Pulmonary artery endothelial cell (primary cell): ENCODE measurements at places on chromosomes 7 and 10. TPM values are rescaled to one million over a fixed set of nuclear protein-coding genes. Genes with fewer than 3 reads are reported as not detected.

GRCh38 chr10:22999942-23000341 lies 72.1 kb downstream of the ARMC3 start:
- no peak for DNase-seq

DNA sequence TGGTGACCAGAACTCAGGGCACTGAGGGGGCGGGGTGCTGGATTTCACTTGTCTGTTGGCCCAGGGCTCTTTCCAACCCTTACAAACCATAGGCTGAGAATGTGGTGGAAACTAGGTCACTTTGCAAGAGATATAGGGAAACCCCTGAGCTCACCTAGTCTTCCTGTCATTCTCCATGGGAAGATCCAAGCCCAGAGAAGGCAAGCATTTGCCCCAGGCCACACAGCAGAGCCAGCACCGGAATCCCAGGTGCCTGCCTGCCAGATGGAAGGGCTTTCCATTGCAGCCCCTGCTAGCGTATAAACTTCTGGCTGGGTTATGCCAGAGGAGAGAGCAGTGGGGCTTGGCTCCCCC lies 427 bp downstream of the PYROXD2 start:
- DNase-seq = no peak

DNA sequence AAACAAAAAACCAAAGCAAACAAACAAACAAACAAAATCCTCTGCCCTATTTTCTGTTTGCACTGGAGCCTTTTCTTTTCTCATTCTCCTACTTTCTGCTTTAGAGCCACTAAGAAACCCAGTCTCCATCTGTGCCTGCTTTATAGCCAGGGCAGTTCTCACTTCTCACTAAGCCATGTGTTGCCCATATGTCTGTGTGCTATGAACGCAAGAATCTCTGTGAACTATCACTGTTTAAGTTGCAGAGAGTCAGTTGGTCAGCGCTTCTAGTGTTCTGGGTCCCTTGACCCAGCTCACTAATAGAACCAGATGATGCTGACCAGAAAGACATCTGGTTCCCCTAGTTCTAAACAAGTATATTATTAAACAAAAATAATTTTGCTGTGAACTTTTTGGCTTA lies 81.4 kb downstream of the FAM185A start:
- no peak for DNase-seq

DNA sequence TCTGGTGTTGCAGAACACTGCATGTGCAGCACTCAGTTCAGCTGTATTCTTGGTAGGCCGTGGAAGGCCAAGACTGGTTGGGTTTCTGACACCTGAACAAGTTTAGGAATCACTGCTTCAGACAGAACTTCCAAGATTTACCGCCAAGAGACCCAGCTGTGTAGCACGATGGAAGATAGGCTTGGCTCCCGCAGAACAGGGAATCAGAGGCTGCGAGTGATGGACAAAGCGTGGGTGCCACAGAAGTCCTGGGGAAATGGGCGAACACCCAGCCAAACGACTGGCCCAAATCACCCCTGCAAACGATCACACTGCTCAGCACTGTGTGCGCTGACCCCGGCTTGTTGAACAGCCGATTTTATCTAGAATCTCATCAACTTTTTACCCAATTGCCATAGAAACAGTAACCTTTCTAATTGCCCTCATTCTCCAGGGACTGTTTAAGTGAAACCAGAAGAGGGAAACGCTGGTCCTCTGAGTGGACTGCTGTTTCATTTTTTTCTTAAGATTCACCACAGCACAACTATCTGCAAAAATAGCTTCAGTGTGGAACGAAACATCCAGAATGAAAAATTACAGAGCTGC lies 17.9 kb downstream of the ZFAND2A start:
- no peak for DNase-seq

The LLCFC1 gene
- total RNA-seq = not detected in 2 replicates

The WDR91 gene
- 3.2 and 8.7 TPM in 2 replicates for total RNA-seq

DNA sequence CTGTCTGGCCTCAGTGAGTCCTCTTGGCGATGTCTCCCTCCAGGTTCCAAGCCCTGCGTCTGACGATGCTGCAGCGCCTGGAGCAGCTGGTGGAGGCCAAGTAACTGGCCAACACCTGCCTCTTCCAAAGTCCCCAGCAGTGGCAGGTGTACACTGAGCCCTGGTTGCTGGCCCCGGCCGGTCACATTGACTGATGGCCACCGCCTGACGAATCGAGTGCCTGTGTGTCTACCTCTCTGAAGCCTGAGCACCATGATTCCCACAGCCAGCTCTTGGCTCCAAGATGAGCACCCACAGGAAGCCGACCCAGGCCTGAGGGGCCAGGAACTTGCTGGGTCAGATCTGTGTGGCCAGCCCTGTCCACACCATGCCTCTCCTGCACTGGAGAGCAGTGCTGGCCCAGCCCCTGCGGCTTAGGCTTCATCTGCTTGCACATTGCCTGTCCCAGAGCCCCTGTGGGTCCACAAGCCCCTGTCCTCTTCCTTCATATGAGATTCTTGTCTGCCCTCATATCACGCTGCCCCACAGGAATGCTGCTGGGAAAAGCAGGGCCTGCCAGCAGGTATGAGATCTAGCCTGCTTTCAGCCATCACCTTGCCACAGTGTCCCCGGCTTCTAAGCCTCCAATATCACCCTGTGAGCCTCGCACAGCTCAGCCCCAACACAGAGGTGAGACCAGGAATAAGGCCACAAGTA lies 7.3 kb upstream of the ZNF22 start:
- DNase-seq = no peak

The SLC29A4 gene
- total RNA-seq = 1.7 and 2.7 TPM in 2 replicates

The NEUROD6 gene
- not detected in 2 replicates for total RNA-seq

- DNase-seq = no peak
Measured at GRCh38 chr7:45066409-45066808, 22.4 kb downstream of the NACAD start.

GRCh38 chr7:47594406-47594805 lies 12.5 kb upstream of the TNS3 start:
- no peak for DNase-seq

DNA sequence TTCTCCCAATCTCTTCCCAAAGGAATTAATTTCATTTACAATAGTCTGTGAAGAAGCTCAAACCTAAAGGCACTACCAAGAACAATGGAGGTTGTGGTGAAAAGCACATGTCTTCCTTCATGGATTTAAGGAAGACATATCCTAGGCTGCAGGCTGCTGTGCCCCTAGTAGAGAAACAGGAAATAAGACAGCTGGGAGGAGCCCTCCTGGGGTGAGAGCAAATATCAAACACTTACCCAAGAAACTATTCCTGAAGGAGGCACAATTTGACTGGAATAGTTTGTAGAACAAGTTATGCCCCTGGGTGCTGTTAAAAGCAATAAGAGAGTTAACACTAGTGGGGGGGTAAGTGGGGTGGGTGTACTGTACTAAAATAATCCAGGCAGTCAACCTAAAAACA lies 30.1 kb downstream of the PDZD8 start:
- no peak for DNase-seq

- DNase-seq = no peak
Measured at GRCh38 chr10:102645388-102645740, 1.1 kb downstream of the TRIM8 start.

GRCh38 chr10:69516316-69516715 lies 56.9 kb downstream of the NEUROG3 start:
- DNase-seq = no peak

The ABCB1 gene
- total RNA-seq = 5.1 and 5.4 TPM in 2 replicates

DNA sequence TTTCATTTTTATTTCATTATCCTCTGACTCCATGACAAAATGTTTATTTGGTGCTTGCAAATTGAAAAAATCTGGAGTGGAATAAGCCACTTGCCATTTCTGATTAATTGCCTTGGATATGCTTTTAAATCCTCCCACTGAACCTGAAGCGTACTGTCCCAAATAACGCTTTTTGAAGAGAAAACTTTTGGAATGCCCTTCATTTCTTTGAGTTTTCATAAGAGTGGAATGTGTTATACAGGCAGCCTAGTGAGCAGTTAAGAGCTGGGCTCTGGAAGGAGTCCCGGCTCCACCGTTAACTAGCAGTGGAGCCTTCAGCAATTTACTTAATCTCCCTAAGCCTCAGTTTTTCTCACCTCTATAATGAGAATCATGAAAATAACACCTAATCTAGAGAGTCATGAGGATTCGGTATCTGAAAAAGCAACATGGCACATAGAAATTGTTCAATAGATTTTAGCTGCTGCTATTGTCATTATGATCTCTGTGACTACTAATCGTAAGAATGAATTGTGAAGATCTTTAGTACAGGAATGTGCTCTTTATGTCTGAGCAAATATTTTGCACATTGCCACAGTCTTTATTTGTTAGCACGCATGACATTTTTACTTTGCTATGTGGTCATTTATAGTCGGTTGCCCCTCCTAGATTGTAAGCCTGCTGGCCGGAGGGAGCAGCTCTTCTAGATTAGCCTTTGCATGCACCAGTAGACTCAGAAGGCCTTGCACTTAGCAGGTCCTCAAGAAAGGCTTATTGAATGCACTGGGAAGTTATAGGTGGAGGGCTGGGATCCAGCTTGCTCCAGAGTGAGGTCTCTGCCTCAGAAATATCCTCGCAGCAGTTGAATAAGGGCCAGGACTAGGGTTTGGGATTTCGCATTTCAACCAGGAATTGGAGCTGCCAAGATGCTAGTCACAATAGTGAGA lies 59.4 kb downstream of the PLCE1 start:
- DNase-seq = no peak

The POM121C gene
- 5.1 and 7.9 TPM in 2 replicates for total RNA-seq

The ITGA8 gene
- under 0.01 TPM in 1 of 2 replicates, not detected in the other for total RNA-seq

DNA sequence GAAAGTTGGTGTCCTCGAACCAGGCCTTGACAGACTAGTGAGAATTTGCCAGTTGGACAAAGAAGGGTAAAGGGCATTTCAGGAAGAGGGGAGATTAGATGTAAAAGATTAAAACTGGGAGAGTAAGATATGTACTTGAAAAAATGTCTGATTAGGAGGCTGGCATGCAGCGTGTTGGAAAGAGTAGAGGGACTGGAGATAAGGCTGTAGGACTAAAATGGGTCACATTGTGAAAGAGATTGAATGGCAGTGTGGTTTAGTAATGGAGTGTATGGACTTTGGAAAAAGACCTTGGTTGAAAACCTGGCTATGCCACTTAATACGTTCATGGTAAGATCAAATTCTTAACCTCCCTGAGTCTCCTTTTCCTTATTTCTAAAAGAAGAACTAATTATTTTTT lies 14.1 kb downstream of the CREM start:
- no peak for DNase-seq

DNA sequence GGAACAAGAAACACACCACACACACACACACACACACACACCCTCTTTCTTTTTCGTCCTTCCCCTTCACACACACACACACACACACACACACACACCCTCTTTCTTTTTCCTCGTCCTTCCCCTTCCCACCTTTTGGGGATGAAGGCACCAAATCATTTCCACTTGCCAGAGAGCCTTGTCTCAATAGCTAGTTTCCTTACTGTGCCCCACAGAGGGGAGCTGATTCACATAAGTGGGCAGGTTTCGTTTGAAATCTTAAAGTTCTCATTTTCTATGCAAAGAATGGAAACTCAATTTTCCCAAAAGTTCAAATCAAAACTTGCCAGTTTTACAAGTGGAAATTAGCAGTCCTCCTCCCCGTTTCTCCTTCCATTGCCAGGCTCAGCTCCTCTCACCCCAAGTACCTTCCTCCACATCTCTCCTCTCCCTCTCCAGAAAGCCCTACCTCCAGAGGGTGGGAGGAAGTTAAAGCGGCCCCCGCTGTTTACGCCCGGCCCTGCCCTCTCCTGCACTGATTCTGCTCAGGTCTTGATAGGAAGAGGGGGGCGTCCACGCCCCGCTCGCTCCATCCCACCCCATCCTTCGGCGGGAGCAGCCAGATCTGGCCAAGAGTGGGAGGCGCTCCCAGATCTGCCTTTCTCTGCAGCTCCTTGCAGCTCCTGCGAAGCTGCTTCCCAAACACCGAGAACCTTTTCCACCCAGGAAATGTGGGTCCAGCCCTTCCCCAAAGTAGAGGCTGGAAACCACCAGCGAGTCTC lies 1.3 kb downstream of the CTTNBP2 start:
- DNase-seq = no peak

DNA sequence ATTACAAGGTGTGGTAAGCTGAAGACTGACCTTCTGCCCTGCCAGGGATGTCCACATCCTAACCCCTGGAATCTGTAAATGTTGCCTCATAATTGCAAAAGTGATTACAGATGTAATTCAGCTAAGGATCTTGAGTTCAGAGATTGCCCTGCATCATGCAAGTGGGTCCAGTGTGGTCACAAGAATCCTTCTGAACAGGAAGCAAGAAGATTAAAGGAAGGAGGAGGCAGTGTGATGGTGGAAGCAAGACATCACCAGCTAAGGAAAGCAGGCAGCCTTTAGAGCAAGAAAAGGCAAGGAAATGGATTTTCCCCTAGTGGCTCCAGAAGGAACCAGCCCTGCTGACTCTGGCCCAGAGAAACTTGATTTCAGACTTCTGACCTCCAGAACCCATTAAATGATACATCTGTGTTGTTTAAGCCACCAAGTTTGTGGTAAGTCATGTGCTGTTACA lies 78.1 kb downstream of the USP6NL start:
- DNase-seq = no peak

The PLXNA4 gene
- 12.5 and 15.5 TPM in 2 replicates for total RNA-seq

The CYP2C19 gene
- total RNA-seq = 0.07 TPM in 1 of 2 replicates, not detected in the other

DNA sequence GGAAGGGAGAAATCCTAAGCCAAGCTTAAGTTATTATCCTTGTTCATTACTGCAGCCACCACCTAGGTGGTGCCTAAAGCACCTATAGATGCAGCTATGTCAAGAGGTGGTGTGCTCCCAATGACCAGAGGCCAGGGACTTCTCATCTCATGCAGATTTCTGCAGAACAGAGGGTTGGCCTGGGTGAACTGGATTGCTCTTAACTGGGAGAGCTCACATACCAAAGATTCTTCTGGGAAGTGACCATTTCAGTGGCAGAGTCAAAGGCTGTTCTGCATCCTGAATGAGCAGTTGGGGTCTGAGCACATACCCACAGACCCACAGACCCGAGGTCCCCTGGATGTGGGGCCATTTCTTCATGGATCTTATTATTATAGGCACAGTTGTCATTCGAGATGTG lies 2.1 kb upstream of the CRHR2 start:
- DNase-seq = no peak

GRCh38 chr10:27344568-27345454 lies 104.2 kb upstream of the ACBD5 start:
- DNase-seq = no peak

The IDI2 gene
- total RNA-seq = not detected in 2 replicates

DNA sequence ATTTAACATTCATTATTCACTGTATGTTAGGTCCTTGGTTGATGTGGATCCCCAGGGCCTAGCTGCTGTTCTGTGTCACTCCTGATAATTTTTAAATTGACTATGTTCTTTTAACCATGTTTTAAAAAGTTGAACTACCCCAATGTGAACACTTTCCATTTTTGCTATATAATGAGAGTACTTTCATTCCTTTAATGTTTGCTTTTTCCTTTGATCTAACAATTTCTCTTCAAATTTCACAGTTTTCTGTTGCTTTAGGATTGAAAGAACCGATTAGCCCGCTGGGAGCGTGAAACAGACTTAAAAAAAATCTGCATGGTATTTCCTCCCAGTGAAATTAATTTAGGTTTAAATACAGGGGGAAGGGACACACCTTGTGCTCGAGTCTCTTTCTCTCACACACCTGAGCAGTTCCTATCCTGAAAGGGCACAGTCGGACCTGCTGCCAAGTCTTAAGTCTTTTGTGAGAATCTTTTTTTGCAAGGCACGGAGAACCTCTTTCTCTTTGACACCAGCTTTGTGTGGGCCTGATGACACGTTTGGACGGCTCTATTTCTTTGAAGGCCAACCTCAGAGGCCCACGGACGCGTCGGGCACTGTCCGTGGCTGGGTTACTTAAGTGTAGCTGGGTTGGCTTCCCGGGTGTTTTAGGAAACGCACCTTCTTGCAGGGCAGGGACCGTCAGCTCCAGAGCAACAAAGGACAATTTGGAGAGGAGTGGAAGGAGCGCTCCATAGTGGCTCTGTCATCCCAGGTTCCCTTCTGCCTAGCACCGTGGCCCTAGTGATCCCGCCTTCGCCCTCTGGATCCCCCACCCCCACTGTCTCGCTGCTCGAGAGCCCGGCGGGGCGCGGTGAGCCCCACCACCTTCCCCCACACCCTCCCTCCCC lies 1.0 kb upstream of the CHN2 start:
- no peak for DNase-seq
